ENCODE measurements at places on chromosomes 12 and 14.

GRCh38 chr14:45284802-45285201 lies 31.8 kb upstream of the MIS18BP1 start:
- DNase-seq: no peak

DNA sequence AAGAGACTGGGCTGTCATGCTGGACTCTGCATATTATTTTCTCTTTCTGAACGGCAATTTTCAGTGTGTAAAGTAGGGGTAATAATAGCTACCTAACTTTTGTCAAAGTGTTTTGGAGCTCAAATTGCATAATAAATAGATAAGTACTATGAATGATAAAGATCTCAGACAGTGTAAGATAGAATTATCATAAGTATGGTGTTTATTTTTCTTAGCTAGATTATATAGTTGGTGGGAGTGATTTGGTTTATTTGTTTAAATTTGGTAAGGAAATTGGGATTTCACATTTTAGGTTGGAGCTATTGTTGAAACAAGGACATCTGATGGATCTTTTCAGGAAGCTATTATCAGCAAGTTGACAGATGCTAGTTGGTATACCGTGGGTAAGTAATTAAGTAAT lies 7.4 kb downstream of the ARID4A start:
- no peak for DNase-seq

- DNase-seq: peak; percentile 89
These were observed 137.9 kb downstream of the NRXN3 start for GRCh38 chr14:78308079-78308478.

DNA sequence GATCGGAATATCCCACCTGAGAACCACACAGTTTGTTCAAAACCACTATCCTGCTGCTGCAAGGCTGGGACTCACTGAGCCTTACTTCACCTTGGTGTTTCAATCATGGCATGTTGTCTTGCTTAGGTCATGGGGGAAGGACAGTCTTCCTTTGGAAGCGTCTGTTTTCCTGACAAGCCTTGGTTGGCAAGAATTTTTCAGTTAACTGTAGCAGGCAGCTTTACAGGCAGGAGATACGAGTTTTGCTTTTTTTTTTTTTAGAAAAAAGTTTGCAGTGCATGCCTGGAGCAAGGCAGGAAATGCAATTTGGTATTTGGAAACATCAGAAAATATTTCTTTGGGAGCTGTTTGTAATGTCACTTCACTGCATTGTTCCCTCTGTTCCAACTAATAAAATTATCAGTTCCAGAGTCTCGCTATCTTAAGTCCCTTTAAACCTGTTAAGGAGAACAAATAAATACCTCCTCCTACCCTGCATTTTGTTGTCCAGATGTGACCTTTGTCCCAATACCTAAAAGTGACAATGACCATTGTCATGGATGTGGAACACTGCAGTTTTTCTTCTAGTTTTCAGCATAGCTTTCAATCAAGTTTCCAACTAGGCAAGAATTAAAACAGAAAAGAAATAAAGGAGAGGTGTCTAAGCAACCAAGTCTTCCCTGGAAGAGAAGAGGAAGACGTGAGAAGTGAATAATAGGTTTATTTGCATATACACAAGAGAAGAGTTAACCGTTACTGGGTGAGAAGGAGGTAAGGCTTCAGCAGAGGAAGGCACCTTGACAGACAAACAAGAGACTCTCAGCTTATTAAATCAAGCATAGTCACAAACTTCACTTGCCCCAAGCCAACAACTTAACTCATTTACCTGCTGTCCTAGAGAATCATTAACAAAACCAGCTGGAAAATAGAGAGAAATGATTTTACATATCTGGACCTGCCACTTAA lies 71.4 kb upstream of the ACTN1 start:
- DNase-seq: no peak

DNA sequence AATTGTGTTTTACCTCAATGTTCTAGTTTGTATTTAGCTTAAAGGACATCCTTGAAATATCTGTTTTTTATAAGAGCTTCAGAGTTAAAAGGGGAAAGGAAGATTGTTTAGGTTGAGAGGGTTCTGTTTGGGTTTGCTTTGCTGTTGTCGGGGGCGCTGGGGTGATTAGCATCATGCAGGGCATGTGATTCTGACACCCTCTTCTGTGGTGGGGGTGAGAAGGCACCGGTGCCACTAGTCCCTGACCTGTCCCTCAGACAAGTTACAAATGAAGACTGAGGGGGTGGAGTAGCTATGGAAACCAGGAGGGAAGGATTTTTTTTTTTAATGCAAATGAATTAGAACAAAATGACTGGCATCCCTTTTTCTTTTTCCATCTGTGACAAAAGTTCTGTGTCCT lies 291.3 kb downstream of the RPAP3 start:
- DNase-seq: no peak

- no peak for DNase-seq
These were observed 59.5 kb upstream of the RNU6-7 start for GRCh38 chr14:32142341-32142740.

DNA sequence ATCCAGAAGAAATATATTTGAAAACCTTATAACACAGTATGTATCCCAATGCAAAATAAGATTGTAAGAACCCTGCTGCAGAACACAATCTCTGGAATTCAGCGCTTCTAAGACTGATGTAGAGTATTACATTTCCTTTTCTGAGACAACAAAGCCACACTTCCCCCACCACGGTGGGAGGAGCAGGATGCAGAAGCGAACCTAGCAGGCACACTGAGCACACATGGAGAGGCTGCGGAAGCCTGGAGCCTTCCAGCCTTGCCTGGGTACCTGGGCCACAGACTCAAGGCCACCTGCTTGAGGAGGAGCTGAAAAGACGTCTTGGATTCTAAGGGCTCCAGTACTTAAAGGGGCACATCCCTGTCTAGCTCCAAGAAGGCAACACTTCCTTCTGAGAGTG lies 46.4 kb downstream of the TCHP start:
- no peak for DNase-seq

- DNase-seq: no peak
These were observed 82.3 kb downstream of the PUS7L start for GRCh38 chr12:43676183-43676813.
